ENCODE measurements at places on chromosomes 2 and 18.

DNA sequence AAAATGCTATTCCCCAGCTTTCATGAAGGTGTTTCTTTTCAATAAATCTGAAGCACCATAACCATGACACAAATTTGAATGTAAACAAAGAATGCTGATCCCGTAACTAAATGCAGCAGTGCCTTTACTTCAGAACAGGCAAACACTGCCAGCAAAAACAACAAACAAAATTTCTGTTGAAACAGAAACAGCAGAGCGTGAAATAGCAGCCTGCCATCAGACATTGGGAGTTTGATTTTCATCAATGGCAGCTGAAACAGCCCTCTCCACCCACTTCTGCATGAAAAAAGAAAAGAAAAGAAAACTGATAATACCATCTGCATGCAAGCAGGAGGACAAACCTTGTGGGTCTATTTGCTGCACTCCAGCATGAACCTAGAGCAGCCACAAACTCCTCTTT is 128.3 kb downstream of the CDH2 start:
- DNase-seq = no peak

- no peak for DNase-seq
Observed at GRCh38 chr2:207706936-207707860, 4.2 kb upstream of the CCNYL1 start.

GRCh38 chr18:12749121-12749520 is 46.3 kb downstream of the PSMG2 start:
- no peak for DNase-seq

- no peak for DNase-seq
Observed at GRCh38 chr2:195356026-195356425, 301.0 kb upstream of the SLC39A10 start.

DNA sequence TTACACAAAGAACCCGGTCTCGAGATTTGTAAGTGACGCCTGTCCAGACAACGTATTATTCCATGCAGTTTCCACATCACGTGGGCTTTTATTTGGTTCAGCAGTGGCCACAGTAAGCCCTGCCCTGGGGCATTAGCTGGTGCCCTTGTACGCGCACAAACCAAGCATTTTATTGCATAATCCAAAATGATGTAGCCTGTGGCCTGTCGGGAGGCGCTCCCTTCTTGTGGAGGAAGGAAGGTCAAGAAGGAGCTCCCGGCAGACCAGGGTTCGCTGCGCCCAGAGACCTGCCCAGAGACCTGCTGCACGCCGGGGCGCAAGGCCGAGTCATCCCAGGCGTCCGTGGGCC is 179.6 kb upstream of the ALKAL2 start:
- DNase-seq = no peak

GRCh38 chr2:187505065-187505672 is 49.1 kb downstream of the TFPI start:
- DNase-seq = no peak

- DNase-seq = no peak
Observed at GRCh38 chr2:158689391-158689790, 105.7 kb upstream of the DAPL1 start.

GRCh38 chr2:223297788-223298187 is 245.8 kb downstream of the KCNE4 start:
- no peak for DNase-seq

DNA sequence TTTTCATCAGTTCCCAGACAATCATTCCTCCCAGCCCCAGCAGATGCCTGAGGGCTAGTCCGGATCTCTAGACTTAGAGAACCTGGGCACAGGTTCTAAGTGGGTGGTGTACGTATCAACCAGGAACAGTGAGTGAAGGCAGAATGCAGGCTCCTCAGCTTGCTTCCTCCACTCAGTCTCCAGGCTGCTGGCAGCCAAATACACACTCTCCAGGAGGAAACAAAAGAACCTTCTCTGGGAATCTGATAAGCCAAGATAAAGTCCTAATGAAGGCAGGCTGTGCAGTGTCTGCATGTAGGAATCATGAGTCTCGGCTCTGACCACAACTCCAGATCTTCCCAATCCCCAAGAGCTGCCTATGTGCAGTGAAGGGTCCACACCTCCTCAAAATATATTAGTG is 245.7 kb downstream of the SP3 start:
- no peak for DNase-seq

- DNase-seq = no peak
Observed at GRCh38 chr2:83221258-83221657, 1237.8 kb downstream of the SUCLG1 start.

DNA sequence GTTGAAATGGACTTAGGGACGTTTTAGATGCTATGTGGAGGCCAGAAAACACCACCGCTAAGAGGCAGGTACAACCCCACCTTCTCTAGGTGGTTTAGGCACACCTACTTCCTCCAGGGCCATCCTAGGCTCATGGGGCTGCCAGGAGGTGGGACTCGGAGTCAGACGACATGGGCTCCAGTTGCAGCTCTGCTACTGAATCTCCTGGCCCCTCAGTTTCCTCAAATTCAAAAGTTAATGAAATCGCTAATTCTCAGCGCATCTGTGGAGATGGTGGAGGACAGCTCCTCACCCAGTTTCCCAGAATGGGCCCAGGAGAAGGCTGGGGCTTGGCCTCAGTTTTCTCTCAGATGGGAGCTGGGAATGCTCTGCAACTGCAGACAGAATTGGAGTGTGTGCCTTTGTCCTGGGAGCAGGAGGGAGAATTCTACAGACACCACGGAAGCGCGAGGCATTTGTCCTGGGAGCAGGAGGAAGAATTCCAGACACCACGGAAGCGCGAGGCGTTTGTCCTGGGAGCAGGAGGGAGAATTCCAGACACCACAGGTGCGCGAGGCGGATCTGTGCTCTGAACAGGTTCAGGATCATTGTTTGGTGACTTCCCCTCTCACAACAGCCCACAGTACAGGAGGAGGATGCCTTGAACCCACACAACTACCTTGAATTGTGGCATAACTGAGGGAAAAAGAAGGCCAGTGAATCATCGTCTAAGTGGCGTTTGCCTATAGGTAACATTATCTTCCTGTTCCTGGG is 103.7 kb upstream of the PXDN start:
- no peak for DNase-seq

DNA sequence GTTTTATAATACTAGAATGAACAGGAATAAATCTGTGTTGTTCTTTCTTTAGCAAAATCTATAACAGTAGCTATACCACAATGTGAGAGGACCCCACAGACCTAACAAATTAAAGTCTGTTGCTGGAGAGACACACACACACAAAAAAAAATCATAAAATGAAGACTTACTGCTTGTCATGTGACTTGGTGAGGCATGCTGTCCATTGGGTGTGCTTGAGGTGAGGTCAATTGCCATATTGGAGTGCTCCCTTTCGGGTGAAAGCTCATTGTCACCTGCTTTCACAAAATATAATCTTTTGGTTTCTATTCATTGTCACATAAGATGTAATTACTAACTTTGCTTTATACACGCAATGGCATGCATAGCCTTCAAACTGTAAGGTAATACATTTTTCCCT is 3.9 kb downstream of the IKZF2 start:
- DNase-seq = peak; percentile 13

DNA sequence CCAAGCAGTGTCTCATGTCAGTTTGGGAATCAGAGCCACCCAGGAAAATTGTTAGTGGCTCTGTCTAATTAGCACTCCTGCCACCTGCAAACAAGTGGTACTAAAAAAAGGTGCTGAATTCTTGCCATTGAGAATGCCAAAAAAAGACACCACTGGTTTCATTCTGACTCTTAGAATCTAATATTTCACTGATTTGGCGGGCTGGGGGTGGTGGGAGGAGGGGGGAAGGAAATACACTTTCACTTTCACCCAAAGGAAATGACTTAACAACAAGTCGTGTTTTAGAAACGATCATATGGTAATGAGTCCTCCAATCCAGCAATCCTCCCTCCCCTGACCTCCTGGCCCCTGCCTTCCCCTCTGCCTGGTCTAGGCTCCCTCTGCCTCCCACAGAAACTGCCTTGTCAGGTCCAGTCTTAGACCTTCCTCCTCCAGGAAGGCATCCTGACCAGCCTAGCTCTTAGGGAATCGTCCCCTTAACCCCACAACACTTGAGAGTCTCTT is 4.4 kb upstream of the KLHL29 start:
- peak; percentile 73 for DNase-seq

DNA sequence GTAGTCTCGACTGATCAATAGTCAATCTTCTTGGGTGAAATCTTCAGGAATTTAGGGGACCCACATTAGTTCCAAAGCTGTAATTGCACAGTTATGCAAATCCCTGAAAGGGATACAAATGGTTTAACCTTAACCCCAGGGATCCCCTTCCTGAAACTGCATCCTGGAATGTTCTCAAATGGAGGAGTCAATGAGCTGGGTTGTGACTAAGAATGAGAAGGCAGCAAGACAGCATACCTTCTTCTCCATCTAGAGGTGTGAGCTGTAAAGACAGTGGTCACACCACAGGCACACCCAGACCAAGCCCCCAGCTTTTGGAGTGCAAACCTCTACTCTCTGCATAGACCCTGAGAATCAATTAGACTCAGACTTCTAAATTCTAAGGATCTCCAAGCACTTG is 164.7 kb upstream of the MEIS1 start:
- DNase-seq = no peak

GRCh38 chr2:65991381-65992197 is 443.3 kb upstream of the MEIS1 start:
- no peak for DNase-seq

DNA sequence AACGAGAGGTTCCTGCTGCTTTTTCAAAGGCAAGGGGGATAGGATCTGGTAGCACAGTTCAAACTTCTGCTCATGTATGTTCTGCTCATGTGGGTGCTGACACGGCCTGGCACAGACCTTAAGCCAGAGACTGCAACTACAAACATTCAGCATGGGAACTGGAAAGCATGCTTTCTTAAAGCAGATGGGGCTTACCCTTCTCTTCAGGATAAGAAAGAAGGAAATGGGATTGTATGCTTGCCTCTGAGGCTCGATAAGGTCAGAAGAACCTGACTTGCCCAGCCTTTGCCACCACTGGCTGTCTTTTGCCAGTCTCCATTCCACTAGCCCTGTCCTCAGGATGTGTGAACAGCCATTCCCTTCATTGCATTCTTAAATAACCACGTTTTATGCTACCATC is 10.7 kb downstream of the DOCK10 start:
- DNase-seq = no peak

- no peak for DNase-seq
Observed at GRCh38 chr2:30213907-30214463, 17.3 kb upstream of the LBH start.

DNA sequence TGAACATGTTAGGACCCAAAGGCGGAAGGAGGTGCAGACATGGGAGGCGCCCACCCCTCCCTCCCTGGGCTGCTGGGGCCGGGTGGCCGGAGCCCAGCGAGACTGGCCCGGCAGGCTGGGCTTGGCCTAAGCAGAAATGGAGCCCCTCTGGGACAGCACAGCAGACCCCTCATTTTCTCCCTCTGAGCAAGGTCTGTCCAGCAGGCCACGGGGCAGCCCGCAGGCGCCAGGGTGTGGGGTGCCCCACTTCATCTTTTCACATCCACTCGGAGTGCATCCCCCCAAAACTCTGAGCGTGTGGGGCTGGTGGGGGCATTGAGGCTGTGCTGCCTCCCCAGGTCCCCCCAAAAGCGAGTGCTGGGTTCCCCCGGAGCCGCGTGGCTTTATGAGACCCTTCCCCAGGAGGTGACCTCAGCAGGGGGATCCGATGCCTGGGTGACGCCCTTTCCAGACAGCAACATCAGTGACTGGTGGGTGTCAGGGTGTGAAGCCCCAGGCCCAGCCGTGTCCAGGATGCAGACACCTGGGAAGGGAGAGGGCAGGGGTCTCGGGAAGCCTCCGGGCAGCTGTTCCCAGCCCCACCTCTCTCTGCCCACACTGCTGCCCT is 36.7 kb upstream of the GPC1 start:
- DNase-seq = no peak

DNA sequence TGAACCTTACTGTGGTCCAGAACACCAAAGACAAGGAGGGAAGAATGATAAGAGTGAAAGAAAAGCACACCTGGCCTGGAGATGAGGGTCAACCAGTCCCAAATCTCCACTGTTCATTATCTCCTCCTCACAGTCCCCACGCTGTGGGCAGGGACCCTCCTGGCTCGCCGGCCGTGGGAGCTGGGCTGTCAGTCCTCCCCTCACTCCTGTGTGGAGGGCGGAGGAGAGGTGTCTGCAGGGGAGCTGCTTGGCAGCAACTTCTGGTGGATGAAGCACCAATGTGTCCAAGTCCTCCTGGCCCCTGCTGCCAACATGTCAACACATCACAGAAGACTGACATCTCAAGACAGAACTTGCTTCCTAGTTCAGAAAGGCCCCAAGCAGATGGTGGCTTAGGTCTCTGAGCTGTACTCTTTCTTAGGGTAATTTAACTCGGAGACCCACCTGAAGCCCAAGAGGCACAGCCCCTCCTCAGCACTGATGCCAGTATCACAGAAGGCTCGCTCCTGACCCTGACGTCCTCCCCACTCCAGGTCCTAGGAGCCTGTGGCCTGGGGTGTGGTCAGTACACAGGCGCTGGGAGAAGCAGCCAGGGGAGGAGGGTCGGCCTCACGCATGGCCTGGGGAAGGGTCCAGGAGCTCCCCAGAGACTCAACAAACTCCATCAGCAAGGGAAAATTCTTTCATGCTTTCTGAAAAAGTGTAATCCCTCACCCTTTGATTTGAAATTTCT is 54.5 kb downstream of the PARD6G start:
- no peak for DNase-seq
